ENCODE measurements at places on chromosomes 2 and 18.

DNA sequence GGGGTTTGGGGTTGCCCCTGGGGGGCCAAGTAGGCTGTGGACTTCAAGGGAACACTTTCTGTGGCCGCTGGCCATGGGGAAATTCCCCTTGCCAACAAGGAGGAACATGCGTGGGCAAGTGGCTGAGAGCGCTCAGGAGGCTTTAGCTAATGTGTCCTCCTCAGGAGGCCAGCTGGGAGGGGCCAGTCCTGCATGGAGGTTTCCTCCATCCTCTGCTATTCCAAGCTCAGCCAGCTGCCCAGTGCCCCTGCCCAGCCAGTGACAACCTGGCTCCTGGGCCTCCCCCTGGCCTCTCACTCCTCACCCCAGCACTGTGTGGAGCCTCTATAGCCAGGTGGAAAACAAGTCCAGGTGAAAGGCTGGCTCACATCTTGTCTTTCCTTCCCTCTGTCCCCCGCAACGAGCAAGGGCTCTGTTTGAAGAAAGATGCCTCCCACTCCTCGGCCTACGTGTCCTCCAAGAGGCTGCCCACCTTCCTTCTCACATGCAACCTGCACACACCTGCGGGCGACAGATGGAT lies 64.4 kb upstream of the DAPL1 start:
- DNase-seq, result peak; percentile 20

DNA sequence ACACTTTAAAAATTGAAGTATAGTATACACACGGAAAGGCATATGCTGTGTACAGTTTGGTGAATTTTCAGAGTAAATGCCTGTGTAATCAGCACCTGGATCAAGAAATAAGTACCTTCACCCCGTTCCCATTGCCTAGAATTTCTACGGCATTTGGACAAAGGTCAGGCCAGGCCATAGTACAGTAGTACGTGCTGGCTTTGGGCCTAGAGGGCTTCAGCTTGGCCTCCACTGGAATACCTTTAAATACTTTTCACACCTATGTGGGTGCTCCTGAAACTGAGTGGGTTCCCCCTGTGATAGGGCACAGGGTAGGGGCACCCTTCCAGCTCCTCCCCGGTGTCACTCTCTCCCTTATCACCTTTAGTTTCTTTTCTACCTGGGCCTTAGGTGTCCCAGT lies 26.5 kb downstream of the TET3 start:
- DNase-seq, result no peak

GRCh38 chr2:62586981-62587380 lies 81.0 kb upstream of the TMEM17 start:
- DNase-seq, result no peak

- DNase-seq, result no peak
These were observed 79.6 kb downstream of the LRATD1 start for GRCh38 chr2:14712111-14712510.

DNA sequence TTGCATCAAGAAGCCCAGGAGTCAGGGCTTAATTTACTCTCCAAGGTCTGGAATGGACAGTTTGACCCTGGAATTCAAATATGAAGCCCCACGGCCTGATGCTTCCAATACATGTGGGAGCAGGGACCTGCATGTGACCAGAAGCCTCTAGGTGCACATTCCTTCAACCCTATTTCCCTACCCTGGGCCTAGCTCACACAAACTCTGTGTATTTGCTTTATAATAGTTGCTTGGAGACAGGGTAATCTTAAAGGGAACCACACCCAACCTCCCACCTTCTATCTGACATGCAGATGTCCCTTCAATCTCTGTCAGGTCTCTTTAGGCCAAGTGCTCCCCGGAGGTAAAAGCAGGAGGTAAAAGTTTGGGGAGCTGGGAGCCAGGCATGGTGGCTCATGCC lies 55.4 kb upstream of the PPP1CB start:
- no peak for DNase-seq

DNA sequence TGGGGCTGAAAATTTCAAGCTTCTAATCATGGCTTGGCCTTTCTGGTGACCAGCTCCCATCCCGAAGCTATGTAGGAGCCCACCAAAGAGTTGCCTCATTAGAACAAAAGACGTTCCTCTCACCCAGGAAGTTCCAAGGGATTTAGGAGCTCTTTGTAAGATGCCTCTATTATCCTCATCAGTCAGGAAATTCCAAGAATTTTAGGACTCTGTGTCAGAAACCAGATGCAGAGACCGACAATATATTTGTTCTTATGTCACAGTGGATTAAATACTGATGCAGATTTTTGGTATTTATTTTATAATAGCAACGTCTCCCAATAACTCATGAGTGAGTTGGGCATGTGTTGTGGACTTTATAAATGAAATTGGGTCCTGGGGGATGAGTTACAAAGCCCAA lies 91.8 kb upstream of the SKOR2 start:
- no peak for DNase-seq

GRCh38 chr2:19894134-19894792 lies 7.5 kb downstream of the TTC32 start:
- no peak for DNase-seq

DNA sequence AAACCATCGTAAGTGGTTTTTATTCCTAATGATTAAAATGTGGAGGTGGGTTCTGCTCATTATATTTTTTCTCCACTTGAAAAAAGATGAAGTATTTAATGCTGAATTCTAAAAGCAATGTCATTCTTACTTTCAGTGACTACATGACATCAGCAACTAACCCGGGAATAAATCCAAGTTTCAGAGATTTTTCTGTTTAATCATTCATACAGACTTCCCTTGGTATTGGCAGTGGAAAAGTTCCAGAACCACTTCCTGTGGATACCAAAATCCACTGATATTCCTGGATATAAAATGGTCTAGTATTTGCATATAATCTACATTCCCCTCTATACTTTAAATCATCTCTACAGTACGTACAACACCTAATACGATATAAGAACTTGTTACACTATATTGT lies 128.6 kb downstream of the ZNF532 start:
- DNase-seq, result no peak

DNA sequence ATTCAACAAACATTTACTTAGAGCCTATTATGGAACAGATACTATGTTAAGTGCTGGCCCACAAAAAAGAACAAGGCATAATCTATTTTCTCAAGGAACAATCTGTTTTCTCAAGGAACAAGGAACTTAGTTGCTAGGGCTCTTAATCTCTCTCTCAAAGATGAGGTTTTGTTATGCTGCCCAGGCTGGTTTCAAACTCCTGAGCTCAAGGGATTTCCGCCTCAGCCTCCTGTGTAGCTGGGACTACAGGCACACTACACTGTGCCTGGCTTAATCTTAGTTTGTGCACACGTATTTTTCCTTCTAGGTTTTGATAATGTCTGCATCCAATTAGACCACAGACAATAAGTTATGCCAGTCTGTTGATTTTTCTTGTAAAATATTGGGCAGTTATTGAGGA lies 89.5 kb downstream of the PTH2R start:
- no peak for DNase-seq

- no peak for DNase-seq
These were observed 254.6 kb downstream of the SH3BP4 start for GRCh38 chr2:235206399-235206798.

- DNase-seq, result no peak
These were observed 85.5 kb upstream of the GLI2 start for GRCh38 chr2:120650022-120650644.

DNA sequence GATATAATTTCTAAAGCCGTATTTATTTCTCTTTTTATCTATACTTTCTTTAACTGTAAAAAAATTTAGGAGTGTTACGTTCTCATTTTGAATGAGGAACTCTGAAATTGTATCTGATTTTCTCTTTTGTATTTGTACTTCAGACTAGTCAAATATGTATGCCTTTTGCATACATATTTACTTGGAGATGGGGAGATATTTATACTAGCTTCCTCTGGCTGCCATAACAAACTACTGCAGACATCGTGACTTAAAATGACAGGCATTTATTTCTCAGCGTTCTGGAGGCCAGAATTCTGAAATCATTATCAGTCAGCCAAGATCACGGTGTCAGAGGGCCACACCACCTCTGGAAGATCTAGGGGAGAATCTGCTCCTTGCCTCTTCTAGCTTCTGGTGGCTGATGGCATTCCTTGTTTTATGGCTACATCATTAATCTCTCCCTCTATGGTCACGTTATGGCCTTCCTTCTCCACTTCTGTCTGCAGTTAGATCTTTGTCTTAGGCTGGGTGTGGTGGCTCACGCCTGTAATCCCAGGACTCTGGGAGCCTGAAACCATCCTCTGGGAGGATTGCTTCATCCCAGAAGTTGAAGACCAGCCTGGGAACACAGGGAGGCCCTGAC lies 8.2 kb downstream of the LCLAT1 start:
- no peak for DNase-seq

DNA sequence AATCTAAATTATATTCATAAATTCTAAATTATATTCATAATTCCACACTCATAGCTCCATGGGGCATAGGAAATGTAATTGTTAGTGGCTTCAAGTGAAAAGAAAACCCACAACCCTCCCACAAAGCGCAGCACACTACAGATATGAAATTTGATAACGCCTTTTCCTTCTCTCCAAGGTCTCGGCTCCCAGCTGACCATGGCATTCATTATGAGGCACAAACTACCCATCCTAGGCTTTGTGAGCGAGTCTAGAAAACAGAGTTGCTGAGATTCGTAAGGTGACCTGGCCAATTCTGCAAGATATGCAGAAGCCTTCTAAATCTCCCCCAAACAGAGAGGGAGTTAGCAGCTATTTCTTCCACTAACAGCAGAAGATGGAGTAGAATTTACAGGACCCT lies 5.4 kb downstream of the NPPC start:
- no peak for DNase-seq

All from inflammatory macrophage (primary cell).